ENCODE measurements at places on chromosomes 3 and 15.

DNA sequence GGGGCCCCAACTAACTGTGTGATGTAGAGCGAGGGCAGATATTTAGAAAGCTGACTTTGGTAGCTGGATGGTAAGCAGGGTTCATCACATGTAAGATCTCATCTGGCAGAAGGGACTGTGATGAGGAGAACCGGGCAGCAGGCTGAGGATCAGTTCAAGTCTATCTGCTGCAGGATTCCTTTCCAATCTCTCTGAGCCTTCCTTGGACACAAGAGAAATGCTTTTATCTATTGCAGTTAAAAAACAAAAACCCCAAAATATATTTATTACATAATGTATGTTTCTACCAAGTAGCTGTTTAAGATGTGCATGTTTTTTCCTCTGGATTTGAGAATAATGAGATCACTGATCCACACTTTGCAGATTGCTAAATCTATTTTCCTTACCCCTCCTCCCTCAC is 411.5 kb downstream of the RAP2B start:
- DNase-seq = no peak

GRCh38 chr15:47027322-47027946 is 689.9 kb upstream of the SEMA6D start:
- DNase-seq = no peak

- no peak for DNase-seq
These were observed 404.3 kb downstream of the AGBL1 start for GRCh38 chr15:86483936-86484335.

GRCh38 chr3:158573714-158574113 is 2.7 kb downstream of the MLF1 start:
- no peak for DNase-seq

- DNase-seq = peak; percentile 89
These were observed 63.7 kb downstream of the SLC30A4 start for GRCh38 chr15:45458746-45459403.

DNA sequence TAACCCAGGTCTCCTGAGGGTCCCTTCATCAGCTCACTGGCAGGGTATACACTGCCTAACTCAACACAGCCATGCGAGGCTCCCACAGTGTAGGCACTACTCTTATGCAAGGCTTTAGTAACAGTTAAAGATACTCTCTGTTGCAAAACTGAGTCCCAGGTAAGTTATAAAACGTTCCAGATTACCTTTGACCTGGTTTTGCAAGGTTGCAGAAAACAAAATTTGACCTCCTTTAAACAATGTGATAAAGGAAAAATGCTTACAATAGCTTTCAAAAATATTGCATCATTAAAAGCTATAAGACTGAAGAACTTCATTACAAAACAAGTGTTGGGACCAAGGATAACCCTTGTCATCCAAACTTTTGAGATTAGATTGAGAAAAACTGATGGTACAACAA is 5.5 kb downstream of the SLC27A2 start:
- no peak for DNase-seq

GRCh38 chr15:91259077-91259476 is 159.0 kb downstream of the SV2B start:
- no peak for DNase-seq

DNA sequence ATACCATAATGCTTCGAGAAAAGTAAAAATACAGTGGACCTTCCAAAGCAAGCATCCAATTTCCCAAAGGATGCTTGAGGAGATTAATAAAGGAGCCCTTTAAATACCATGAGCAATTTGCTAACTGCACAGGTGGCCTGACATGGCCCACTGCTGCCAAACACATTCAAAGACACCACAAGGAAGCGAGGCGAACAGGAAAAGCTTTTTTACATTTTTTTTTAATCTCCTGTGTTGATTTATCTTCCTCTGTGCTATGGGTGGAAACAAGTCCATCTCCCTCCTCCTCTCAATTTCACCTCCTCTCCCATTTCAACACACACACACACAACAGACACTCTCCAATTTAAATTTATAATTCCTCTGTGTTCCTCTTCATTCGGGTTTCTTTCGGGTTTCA is 243.4 kb downstream of the IGSF11 start:
- DNase-seq = no peak

DNA sequence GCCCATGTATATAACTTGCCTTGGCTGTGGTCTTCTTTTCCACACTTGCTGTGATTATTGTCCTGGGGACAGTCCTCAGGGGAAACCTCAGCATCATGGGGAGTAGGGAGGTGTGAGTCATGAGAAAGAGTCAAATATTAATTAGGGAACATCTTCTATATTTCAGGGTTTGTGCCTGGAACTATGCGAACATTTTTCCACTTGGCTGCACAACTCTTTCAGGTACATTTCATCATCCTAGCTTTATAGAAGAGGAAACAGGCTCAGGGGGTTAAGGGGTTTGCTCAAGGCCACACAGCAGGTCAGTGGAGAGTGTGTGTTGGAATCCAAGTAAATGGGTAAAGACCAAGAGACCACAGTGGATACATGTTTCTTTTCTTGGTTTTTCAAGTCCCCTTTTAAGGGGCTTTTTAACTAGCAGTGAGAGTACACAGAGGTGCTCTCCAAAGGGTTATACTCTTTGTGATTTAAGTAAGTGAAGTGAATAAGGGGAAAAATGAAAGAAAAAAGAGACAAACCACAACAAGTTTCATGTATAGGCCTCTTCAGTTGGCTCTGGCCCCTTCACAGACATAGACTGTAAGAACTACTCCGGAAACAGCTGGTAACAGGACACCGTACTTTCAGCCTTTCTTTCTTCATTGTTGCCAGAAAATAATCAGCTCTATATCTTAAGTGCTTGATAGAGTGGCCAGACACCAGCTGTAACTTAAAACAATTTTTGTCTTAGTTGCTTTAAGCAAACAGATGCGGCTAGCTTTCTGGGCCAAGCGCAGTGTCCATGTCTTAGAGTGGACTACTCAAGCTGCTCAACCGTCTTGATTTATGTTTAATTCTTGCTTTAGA is 64.6 kb downstream of the EEFSEC start:
- DNase-seq = no peak

- no peak for DNase-seq
These were observed 25.3 kb downstream of the LPP start for GRCh38 chr3:188179006-188179966.

DNA sequence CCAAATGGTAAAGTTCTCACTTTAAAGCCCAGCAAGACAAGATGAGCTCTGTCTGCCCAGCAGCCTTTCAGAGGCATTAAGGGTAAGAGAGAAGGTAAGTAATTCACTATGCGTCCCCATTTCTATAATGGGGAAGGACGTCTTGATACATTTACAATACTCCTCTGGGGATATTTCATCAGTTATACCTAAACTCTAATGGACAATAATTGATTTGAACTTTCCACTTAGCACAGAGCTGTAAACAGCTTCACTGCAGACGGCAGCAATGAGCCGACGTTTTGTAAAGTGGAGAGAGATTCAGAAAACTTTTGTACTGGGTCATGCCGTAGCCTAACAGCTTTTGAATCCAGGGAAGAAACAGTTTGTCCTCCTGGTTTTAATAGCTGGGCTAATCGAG is 127.4 kb downstream of the TIGIT start:
- DNase-seq = no peak
